ENCODE measurements at places on chromosomes 3 and 15.

DNA sequence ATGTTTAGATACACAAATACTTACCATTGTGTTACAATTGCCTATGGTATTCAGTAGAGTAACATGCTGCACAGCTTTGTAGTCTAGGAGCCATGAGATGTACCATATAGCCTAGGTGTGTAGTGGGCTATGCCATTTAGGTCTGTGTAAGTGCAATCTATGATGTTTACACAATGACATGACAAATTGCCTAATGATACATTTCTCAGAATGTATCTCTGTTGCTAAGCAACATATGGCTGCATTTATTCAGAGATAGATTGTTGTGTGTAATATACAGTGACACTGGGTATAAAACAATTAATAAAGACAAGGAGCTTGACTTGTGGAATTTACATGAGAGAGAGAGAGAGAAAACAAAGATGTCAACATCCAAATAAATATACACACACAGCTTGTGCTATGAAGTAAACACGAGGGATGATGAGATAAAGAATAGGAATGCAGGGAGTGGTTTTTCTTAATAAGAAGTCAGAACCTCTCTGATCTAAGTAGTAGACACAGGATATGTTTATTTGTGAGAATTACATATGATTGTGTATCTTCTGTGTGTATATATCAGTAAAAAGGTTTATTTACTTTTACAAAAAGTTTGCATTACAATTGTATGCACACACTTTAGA, 110.0 kb downstream of the KCNAB1 start:
- DNase-seq, result no peak

DNA sequence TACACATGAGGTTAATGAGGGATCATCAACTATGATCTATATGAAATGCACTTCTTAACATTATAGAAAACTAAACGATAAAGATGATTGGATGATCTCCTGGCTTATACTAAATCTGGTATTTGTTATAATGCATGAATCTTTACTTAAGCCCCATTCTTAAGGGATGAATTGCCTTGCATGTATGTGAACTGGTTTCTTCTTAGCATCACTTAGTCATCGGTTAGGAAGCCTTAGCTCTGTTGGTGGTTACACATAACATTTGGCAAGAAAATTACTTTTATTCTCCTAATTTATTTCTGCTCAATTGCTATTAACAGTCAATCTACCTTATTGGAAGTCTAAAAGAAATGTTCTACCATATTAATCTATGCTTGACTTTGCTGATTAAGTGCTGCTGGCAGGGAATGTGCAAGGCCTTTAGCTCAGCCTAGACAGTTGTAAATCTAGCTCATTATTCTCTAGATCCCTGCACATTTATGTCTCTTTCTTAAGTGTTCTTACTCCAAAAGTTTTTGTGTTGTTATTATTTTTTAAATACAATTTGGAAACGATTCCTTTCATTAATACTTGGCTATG, 356.0 kb downstream of the ZPLD1 start:
- DNase-seq, result no peak

GRCh38 chr3:122520861-122521260, 6.1 kb upstream of the KPNA1 start:
- no peak for DNase-seq

DNA sequence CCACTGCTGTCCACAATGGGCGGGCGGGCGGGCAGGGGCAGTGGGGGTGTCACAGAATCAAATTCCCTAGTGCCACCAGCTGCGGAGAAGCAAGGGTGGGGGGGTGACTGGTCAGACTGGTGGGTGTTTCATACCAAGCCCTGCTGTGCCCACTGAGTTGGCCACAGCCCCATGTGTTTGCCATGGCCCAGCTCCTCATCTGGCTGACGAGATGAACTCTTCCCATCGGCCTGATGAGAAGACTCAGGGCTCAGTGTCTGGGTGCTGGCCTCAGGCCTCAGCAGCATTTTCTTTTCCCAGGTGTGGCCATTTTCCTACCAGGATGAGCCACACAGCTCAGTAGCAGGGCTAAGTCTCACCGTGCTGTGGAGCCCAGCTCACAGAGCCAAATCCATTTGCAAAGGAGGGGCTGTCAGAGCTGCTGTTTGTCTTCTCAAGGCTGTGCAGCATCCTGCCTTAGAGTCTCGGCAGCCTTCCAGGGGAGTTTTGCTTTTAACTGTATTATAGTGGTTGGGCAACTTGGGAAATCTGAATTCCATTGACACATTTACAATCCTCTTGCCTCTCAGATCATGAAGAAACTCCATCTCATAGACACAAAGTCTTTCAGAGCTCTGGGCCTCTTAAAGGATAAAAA, 176.8 kb downstream of the ABHD5 start:
- no peak for DNase-seq

DNA sequence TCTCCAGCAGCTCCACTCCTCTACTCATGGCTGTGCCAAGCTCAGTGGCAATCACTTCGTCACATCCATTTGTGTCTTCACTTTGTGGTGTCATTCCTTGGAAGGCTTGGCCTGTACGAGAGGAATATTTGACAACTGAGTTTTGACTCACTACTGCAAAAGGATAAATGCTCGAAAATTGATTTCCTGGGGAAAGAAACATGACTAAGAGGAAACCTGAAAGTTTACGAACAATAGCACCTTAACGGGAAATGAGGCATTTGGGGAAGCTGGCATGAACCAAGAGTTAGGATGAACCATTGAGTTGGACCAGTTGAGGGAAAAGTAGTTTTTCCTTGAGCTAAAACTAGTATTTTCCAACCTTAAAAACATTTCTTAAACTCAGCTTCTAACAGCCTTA, 74.2 kb upstream of the ABHD17C start:
- DNase-seq, result no peak

GRCh38 chr3:16251316-16252085, 13.2 kb downstream of the DPH3 start:
- no peak for DNase-seq

GRCh38 chr3:191809326-191809949, 348.5 kb downstream of the PYDC2 start:
- no peak for DNase-seq

GRCh38 chr3:64806668-64807605, 119.1 kb upstream of the ADAMTS9 start:
- DNase-seq, result no peak

DNA sequence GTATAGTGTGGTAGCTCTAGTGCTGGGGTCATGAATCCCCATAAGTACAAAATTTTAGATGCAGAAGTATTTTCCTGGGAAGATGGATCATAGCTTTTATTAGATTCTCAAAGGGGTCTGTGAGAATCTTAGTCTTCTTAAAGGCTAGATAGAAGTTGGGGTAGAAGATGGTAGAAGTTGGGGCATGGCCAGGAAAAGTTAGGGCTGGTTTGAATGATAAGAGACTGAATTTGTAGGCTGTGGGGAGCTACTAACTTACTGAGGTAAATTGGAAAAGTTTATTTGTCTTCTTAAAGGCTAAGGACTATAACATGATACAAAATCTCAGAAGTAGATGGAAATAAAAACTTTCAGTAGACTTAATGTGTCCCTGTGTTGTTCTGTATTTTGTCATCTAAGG, 1.6 kb upstream of the UBE2Q2 start:
- no peak for DNase-seq

DNA sequence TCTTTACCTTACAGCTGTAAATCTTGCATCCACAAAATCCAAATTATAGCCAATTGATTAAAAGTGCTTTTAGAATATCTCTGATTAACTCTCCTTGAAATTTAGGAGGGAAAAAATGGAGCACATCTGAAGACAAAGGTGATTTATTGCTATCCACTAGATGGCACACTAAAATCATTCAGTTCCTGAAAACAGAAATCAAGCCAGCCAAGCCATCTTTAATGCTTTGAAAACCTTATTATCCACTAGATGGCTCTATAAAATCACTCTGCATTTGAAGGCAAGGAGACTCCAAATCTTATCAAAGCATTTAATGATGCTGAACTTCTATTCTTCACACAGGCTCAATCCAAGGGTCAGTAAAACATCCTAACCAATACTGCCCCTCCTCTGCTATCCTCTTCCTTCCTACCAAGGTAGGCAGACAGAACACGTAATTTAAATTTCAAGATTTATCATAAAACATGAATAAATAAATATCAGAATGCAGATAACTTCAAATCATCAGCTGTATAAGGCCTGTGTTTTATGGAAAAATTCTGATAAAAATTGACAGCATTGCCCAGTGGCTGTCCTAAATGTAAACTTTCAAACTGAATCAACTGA, 48.4 kb downstream of the GOLIM4 start:
- DNase-seq, result no peak

DNA sequence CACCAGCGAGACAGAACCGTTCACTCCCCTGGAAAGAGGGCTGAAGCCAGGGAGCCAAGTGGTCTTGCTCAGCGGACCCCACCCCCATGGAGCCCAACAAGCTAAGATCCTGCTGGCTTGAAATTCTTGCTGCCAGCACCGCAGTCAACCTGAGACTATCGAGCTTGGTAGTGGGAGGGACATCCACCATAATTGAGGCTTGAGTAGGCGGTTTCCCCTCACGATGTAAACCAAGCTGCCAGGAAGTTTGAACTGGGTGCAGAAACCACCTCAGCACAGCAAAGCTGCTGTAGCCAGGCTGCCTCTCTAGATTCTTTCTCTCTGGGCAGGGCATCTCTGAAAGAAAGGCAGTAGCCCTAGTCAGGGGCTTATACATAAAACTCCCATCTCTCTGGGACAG, 151.0 kb downstream of the MBNL1 start:
- no peak for DNase-seq

GRCh38 chr3:112333381-112334317, 693 bp downstream of the CD200 start:
- no peak for DNase-seq

- DNase-seq, result no peak
Observed at GRCh38 chr3:187292181-187292580, 644 bp upstream of the MASP1 start.

DNA sequence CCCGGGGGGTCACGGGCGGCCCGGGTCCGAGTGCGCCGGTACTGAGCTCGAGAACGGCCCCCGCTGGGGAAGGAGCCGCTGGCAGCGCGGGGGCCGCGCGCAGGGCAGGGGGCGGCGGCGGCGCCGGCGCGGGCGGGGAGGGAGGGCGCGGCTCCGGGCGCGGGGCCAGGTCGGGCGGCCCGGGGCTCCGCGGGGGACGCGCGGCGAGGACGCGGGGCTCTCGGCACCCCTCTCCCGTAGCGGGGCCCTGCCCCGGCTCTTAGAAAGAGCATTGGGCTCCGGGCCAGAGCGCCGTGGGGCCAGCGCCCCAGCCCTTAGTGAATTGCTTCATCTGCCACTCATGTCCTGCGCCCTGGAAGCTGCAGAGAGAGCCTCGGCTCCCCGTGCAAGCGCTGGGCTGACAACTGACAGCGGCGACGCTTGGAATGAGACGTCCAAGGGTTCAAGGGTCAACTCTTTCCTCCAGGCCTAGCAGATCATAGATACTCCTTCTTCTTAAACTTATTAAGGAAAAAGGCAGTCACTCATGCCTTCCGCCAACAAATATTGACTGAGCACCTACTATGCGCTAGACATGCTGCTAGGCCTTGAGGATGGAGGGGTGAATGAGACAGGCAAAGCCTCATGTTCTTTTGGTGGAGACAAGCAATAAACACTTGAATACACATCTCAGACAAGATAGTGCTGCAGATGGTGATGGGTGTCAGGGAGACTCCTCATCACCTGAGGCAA, 140.8 kb downstream of the SMAD6 start:
- DNase-seq, result no peak

DNA sequence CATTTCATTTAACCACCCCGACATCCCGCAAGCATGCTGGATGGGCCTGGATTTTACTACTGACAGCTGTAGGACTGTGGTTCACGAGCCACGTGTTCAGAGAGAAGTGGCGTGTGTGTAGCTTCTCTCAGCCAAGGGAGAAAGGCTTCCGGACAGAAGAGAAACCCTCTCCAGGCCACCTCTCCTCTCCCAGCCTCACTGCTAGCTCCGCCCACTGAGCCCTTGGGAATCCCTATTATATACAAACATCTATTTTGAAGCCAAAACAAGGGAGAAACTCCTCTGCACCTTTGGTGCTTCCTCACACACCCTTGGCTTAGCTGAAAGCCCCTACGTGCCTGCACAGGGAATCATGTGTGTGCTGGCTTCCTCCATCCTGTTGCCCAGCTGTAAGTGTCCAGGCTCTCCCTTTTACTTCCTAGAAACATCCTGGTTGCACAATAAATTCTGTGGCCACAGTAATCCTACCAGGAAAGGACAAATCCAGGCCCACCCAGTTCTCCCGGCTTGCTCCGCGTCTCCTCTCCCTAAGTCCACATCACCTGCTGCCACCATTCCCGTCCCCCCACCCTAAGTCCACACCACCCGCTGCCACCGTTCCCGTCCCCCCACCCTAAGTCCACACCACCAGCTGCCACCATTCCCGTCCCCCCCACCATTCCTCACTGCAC, 30.5 kb downstream of the PCSK6 start:
- DNase-seq, result no peak

GRCh38 chr15:89377842-89378295, 43.2 kb upstream of the POLG start:
- no peak for DNase-seq

DNA sequence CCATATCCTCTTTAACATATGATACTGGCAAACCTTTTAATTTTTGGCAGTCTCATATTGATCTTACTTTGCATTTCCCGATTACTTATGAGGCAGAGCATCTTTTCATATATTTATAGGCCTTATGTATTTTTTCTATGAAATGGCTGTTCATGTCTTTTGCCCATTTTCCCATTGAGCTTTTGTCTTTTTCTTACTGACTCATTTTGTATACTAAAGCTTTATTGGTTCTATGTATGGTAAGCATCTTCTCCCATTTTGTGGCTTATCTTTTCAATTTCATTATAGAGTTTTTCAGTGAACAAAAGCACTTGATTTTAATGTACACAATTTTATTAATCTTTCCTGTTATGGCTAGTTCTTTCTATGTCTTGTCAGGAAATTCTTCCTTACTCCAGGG, 17.2 kb downstream of the HDGFL3 start:
- no peak for DNase-seq

DNA sequence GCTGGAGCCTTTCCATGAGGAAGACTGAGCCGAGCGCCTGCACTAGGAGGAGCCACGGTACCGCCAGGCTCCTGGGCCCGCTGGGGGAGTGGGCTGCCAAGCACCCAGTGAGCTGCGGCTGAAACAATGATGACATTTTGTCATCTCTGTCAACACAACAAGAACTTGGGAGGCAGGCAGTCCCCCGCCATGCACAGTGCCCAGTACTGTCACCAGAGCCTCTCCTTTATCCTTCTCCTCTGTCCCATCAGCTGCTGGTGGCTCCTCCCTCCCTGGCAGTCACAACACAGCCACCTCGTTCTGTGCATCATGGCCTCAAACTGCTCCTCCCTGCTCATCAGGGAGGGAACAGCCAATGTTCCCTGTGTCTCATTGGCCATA, 34.0 kb upstream of the PCSK6 start:
- DNase-seq, result no peak
